Stimulated activated naive CD4-positive, alpha-beta T cell (primary cell): ENCODE measurements at places on chromosomes 1 and 21.

- DNase-seq: no peak
These were observed 1.3 kb downstream of the EDARADD start for GRCh38 chr1:236395230-236395946.

DNA sequence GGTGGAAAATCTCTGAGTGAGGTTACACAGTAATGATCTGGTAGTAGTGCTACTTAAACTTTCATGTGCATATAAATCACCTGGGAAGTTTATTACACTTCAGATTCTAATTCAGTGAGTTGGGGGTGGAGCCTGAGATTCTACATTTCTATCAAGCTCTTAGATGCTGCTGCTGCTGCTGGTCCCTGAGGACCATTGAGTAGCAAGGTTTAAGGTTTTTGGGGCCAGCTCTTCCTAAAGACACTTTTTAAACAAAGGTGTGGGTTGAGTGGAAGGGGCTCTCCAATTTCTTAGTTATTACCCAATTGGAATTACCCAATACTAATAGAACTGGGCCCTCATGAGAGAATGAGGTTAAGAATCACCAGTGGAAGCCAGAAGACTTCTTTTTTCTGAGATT lies 29.5 kb downstream of the KCNA3 start:
- DNase-seq: no peak

DNA sequence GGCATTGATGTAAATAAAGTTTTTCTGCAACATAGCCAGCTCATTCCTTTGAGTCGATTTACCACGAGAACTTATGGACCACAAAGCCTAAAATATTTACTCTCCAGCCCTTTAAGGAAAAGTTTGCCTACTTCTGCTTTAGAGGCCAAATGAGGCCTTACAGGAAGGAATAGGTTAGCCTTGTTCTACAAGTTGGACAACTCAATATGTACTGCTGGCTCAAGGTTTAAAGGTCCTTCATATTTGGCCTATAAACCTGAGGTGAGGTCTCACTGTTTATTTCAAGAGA lies 144.5 kb upstream of the DNAH14 start:
- DNase-seq: no peak

GRCh38 chr1:60911966-60912697 lies 170.2 kb upstream of the NFIA start:
- DNase-seq: no peak

DNA sequence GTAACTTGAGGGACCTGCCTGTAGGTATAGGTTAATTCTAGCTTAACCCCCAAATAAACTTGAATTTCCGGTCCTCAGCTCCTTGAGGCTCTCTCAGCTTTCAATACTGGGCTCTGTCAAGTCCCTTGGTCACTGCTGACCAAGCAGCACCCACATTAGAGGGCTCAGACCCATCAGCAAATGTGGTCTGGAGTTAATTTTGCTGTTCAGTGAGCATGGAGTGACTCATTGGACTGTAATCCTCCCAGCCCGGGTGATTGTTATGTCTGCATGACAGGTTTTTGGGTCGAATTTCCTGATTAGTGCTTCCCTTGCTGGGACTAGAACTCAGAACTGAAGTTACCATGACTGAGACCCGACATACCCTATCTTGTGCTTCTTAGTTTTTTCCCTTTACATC lies 130.6 kb downstream of the URB2 start:
- DNase-seq: no peak

DNA sequence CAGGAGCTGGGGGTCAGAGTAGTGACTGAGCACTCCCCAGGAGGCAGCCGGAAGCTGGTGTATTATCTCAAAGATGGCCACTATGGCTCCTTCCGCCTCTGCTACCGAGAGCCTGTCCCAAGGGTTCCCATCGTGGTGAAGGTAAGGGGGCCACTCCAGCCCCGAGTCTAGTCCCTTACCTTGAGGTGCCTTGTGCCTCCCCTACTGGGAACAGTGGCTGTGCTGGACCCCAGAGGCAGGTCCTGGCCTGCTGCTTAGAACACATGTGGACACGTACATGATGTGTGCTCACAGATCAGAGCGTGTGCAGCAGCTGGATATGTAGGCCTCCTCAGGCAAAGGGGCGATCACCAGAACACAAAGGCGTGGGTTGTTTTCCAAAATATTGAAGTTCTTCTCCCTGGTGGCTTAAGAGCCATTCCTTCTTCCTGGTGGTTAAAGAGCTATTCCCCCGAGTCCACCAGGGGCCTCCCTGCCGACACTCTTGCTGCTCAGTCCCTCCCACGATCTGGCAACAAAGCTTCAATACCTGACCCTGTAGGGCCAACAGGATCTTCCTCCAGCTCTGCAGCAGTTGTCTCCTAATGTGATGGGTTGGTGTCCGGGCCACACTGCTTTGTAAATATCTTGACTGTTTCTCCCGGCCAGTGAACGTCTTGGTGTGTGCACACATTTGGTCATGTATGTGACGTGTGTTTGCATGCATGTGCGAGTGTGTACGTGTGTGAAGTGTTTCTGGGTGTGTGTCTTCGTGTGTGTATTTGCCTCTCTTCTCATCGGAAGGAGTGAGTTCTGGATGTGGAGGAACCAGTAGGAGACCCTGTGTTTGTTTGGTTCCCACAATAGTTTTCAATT lies 68.4 kb upstream of the TINAGL1 start:
- DNase-seq: no peak

- DNase-seq: no peak
These were observed 9.5 kb upstream of the B3GALNT2 start for GRCh38 chr1:235513495-235514366.

- DNase-seq: no peak
These were observed 153.1 kb upstream of the CXADR start for GRCh38 chr21:17359781-17360180.

- DNase-seq: no peak
These were observed 19.0 kb downstream of the TMEM63A start for GRCh38 chr1:225863167-225863566.

DNA sequence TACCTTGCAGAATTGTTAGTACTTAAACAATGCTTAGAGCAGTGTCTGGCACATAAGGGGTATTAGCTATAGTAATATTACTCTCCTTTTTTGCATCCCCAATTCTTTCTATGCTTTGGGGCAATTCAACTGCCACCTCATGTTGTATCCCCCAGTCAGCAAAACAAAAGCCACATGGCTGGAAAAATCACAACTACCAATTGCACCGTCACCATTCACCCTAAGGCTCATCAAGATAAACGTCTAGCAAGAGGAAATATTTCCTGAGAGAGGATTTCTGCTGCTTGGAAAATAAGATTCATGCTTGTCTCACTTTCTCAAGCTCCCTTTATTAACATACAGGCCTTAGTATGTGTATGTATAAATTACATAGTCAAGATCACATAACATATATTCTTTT lies 12.1 kb upstream of the TLR5 start:
- DNase-seq: no peak

DNA sequence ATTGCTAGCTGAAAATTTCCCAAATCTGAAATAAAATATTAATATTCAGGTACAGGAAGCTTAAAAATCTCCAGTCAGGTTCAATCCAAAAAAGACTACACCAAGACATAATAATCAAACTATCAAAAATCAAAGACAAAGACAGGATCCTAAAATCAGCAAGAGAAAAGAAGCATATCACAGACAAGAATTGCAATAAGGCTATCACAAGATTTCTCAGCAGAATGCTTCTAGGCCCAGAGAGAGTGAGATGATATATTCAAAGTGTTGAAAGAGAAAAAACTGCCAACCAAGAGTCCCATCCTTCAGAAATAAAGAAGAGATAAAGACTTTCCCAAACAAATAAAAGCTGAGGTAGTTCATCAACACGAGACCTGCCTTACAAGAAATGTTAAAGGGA lies 5.0 kb upstream of the SELP start:
- DNase-seq: no peak

DNA sequence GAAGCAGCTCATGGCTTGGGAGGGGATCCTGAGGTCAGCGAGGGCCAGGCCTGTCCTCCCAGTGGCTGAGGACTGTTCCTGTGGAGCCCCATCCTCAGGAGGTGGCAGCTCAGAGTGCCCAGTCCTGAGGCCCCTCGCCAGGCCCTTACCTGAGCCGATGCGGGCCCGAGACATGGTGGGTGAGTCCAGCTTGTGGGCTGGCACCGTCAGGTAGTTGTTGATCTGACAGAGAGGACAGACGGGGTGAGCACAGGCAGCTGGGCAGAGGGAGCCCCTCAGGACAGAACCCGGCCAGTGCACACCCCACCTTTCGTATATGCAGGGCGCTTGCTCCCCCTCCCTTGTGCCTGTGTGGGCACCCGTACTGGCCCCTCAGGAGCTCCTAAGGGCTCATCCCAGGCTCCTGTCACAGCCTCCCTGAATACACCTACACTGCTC lies 53.9 kb downstream of the SLC9A1 start:
- no peak for DNase-seq

DNA sequence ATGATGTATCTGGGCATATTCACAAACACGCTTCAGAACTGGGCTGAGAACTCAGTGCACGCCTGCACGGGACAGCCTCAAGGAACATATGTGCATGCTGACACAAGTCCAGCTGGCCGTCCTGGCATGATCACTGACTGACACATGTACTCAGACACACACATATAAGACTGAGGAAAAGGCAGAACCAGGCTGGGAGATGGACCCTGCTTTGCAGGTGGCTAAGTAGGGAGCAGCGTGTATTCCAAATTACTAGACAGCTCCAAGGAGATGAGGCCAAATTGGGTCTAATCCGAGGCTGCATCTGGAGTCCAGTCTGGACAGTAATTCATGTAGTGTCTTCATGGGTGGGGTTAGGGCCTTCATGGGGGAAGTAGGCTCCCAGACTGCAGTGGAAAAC lies 41.4 kb upstream of the GJB5 start:
- DNase-seq: no peak

- no peak for DNase-seq
These were observed 32.5 kb upstream of the COL6A2 start for GRCh38 chr21:46065215-46065913.

GRCh38 chr1:188594542-188595235 lies 1765.9 kb downstream of the PLA2G4A start:
- DNase-seq: no peak

- no peak for DNase-seq
These were observed 33.6 kb downstream of the LRRN2 start for GRCh38 chr1:204651843-204652421.

GRCh38 chr1:5933050-5933449 lies 59.2 kb downstream of the NPHP4 start:
- DNase-seq: no peak
